GM23338 (cell line): ENCODE measurements at places on chromosomes 2 and 18. TPM values are rescaled to one million over a fixed set of nuclear protein-coding genes. Genes with fewer than 3 reads are reported as not detected.

The KCTD18 gene
- 2.0 and 4.7 TPM in 2 replicates for total RNA-seq

The LONRF2 gene
- total RNA-seq, result 0.24 and 0.35 TPM in 2 replicates

The CDH2 gene
- total RNA-seq, result 36.9 and 42.6 TPM in 2 replicates

- DNase-seq, result peak; percentile 59
Measured at GRCh38 chr2:63692002-63692606, 103.3 kb downstream of the MDH1 start.

DNA sequence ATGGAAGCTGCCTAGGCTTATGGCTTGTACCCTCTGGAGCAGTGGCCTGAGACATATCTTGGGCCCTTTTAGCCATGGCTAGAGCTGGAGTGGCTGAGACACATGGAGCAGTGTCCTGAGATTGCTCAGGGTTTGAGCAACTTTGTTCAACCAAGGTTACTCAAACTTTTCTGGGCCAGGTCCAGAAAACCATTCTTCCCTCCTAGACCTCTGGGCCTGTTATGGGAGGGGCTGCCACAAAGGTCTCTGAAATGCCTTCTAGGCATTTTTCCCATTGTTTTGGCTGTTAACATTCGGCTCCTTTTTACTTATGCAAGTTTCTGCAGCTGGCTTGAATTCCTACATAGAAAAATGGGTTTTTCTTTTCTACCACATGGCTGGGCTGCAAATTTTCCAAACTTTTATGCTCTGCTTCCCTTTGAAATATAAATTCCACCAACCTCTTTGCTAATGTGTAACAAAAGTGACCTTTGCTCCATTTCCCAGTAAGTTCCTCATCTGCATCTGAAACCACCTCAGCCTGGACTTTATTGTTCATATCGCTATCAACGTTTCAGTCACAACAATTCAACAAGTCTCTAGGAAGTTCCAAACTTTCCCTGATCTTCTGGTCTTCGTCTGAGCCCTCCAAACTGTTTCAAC is 84.9 kb upstream of the MAP4K3 start:
- DNase-seq, result no peak

The ACTR1B gene
- 41.5 and 42.5 TPM in 2 replicates for total RNA-seq

DNA sequence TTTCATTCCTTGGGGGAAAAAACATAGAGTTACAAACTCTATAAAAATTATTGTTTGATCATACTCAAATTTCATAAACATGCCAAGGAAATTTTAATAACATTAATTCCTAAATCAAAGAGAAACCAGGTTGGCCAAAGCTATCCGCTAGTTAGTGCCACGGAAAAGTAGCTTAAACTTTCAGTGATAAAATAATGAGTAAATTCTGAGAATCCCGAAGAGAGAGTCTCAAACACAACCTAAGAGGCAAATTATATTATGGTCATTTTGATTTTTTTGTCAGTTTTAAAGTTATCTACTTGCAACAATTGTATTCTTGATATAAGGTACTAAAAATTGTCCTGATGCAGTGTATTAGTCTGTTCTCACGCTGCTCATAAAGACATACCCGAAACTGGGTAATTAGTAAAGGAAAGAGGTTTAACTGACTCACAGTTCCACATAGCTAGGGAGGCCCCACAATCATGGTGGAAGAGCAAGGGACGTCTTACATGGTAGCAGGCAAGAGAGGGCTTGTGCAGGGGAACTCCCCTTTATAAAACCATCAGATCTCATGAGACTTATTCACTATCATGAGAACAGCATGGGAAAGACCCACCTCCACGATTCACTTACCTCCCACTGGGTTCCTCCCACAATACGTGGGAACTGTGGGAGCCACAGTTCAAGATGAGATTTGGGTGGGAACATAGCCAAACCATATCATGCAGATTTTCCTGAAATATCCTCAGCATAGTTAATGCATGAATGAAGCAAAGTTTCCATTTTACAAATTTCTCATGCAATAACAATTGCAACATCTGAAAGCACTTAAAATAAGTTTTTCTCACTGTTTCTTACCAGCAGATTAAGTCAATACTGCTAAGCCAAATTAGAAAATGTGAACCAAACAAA is 205.9 kb upstream of the STK17B start:
- no peak for DNase-seq

GRCh38 chr2:43086451-43087221 is 139.8 kb downstream of the ZFP36L2 start:
- peak; percentile 11 for DNase-seq

DNA sequence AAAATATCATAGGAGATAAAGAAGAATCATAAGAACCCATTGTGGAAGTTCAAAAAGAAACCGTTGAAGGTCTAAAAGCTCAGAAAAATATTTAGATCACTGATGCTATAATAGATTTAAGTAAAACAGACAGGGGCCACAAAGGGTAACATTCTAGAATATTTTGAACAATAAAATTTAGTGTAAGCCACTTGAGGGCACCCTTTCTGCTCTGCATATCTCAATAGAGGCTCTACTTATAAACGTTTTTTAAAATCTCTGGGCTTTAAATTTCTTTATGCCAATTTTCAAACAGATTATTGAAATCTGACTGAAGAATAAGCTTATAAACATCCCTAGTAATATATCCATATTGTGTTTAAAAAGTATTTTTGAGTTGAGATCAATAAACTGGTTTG is 57.6 kb upstream of the IL1RL1 start:
- DNase-seq, result no peak

- peak; percentile 87 for DNase-seq
Measured at GRCh38 chr18:35143622-35144596, 96.9 kb upstream of the ZNF397 start.

DNA sequence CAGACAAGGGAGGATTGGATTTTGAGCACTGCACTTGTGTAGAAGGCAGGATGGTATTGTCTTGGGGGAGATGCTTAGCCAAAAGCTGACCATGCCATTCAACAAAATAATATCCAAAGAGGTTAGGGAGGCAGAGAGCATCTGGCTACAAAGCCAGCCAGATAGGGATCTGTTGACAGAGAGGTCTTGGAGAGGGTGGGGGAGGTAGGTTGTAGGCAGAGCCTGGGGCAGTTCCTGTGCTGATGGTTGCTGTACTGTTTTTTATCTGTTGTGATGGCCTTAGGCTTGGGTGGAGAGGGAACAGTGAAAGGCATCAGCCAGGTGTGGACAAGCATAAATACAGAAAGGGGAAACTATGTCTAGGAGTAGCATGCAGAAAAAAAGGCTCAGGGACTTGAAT is 100.9 kb downstream of the AQP4 start:
- DNase-seq, result no peak

The CPLX4 gene
- total RNA-seq, result not detected in 2 replicates

The EXOC6B gene
- 43.5 and 45.9 TPM in 2 replicates for total RNA-seq

GRCh38 chr2:118268268-118268667 is 180.0 kb downstream of the INSIG2 start:
- no peak for DNase-seq

The NFU1 gene
- 27.5 and 39.9 TPM in 2 replicates for total RNA-seq

DNA sequence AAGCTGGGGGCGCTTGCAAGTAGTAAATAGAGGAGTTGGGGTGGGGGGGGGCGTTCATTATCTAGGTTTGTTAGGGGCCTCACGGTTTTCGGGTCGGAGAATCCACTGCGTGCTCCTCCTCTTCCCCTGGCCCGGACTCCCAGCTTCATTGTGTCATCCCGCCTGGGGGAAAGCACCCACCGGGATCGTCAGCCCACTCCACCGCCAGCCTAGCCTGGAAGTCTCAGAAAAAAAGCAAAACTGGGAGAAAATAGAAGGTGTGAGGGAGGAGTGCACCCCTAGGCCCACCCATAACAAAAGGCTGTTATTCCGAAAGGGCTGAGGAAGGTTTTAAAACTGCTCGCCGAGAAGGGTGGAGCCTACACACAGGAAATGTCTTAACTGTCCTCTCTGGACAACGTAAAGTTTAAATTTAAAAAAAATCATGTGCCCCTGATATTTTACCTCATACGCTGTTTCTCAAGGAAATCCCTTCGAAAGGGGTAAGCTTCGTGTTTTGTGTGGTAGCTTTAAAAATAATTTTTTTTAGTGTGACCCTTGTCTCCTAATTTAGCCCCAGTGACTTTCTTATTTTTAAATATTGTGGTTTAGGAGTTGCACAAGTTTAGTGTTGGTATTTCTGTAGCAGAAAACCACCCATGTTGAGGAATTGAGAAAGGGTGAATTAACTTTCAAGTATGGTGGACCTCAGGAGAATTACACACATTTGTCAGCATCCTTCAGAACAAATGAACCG is 104.2 kb downstream of the SPTBN1 start:
- DNase-seq, result peak; percentile 40

DNA sequence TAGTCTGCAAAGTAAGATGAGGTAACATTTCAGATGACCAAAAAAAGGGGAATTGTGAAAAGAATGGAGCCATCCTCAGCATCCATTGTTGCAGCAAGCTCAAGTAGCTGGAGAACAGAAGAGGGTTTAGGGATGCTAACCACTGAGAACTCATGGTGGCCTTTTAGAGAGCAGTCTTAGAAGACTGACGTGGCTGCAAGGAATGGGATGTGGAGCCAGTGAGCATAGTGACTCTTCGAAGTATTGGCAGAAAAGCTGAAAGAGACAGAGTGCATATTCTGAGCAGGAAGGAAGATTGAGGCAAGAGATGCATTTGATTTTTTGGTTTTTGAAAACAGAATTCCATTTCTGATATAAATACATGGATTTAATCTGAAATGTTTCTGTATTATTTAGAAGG is 151.2 kb downstream of the UBE2E3 start:
- no peak for DNase-seq

The ACADL gene
- 0.39 TPM in 1 of 2 replicates, not detected in the other for total RNA-seq

The CD302 gene
- total RNA-seq, result 1.9 and 2.4 TPM in 2 replicates

GRCh38 chr2:241734208-241734466 is 293 bp upstream of the D2HGDH start:
- DNase-seq, result no peak

GRCh38 chr2:238106698-238107524 is 6.8 kb downstream of the ESPNL start:
- DNase-seq, result peak; percentile 76

DNA sequence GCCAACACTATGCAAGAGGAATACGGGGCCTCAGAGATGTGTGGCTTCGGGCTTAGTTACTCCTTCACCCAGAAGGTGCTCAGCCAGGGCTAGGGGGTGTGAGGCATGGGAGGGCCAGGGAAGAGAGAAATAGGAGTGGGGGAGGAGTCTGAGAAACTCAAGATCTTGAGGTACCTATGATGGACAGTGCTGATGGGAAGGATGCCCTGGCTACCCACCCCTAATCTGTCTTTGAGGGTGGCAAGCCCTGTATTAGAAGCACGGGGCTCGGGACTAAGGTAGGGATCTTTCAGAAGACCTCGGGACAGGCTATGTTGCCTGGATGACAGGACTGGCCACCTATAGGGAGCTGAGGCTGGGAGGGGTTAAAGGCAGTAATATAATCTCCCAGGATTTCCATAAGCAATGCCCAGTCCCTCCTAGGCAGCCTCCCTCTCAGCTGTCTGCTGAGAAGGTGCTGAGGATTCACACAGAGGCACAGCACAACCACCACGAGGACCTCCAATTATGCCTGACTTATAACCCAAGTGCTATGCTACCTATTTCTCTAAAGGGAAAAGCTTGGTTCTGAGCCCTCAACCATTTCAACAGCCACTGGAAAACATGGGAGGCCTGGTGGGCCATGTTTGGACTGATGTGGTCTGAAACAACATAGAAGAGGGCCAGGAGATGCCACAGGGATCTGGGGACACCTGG is 23.3 kb downstream of the MTHFD2 start:
- DNase-seq, result no peak

The TEKT4 gene
- total RNA-seq, result not detected in 2 replicates

The PROC gene
- 1.2 and 1.7 TPM in 2 replicates for total RNA-seq

The TOGARAM2 gene
- total RNA-seq, result 0.47 and 1.8 TPM in 2 replicates

- no peak for DNase-seq
Measured at GRCh38 chr2:192267484-192267883, 72.8 kb upstream of the TMEFF2 start.

DNA sequence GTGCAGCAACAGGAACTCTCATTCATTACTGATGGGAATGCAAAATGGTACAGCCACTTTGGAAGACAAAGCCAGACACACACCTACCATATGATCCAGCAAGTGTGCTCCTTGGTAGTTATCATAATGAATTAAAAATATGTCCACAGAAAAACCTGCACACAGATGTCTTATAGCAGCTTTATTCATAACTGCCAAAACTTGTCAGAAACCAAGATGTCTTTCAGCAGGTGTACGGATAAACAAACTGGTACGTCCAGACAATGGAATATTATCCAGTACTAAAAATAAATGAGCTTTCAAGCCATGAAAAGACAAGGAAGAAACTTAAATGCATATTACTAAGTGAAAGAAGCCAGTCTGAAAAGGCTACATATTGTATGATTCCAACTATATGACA is 50.4 kb downstream of the CHMP3 start:
- no peak for DNase-seq

- no peak for DNase-seq
Measured at GRCh38 chr18:68263481-68263880, 451.4 kb downstream of the TMX3 start.

The TAF1B gene
- total RNA-seq, result 17.1 and 28.9 TPM in 2 replicates

- DNase-seq, result no peak
Measured at GRCh38 chr2:132463719-132464118, 47.1 kb downstream of the GPR39 start.

GRCh38 chr2:213627054-213627710 is 342.9 kb downstream of the SPAG16 start:
- peak; percentile 10 for DNase-seq

- DNase-seq, result no peak
Measured at GRCh38 chr2:112056626-112056987, 1.5 kb downstream of the TMEM87B start.

DNA sequence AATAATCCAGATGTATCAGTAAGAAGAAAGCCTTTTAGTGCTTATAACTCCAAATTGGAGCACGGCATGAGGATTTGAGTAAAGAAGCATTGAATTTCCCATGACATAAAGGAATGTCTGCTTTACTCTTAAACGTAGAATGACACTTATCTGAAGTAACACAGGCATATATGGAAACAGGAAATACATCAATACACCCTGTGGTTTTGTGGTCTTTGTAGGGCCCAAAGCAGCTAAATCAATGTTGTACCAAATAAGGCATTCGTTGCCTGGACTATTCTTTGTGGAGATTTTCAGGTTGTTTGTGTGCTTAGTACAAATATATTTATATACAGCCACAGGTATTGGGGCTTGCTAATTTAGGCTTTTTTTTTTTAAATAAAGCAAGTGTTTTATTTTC is 660.5 kb downstream of the LRRTM4 start:
- DNase-seq, result no peak

- DNase-seq, result no peak
Measured at GRCh38 chr2:230537531-230537976, 121.6 kb downstream of the SP100 start.

The ALPI gene
- not detected in 2 replicates for total RNA-seq

- DNase-seq, result peak; percentile 24
Measured at GRCh38 chr2:233252227-233252626, 754 bp downstream of the ATG16L1 start.

The TUBA4B gene
- 0.14 TPM in 1 of 2 replicates, not detected in the other for total RNA-seq

DNA sequence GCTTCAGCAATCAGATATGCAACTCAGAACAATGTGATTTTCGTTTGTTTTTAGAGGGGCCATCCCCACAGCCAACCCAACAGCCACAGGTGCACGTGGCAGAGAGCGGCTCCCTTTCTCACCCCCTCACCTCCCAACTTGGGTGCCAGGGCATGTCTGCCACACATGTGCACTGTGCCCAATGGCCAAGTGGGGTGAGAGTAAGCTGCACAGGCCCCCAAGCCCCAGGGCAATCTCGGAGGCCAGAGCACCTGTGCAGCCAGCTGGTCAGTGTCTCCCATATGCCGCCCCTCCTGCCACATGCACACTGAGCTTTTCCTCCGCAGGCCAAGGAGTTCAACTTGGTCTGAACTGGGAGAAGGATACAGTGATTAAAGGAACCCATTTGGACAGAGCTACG is 1130.2 kb downstream of the DSC3 start:
- no peak for DNase-seq

GRCh38 chr2:191611614-191612013 is 66.3 kb upstream of the NABP1 start:
- no peak for DNase-seq

The NDC80 gene
- 36.6 and 38.9 TPM in 2 replicates for total RNA-seq
